Dermis microvascular lymphatic vessel endothelial cell (primary cell): ENCODE measurements at places on chromosomes 3 and 15.
A peak's percentile ranks its signal among the peaks of the same experiment; 100 is the strongest.

GRCh38 chr3:24270204-24270691 lies 224.4 kb downstream of the THRB start:
- DNase-seq: no peak

GRCh38 chr15:96415513-96416217 lies 85.2 kb downstream of the NR2F2 start:
- DNase-seq: no peak

GRCh38 chr15:26712335-26712734 lies 60.5 kb downstream of the GABRB3 start:
- DNase-seq: no peak

DNA sequence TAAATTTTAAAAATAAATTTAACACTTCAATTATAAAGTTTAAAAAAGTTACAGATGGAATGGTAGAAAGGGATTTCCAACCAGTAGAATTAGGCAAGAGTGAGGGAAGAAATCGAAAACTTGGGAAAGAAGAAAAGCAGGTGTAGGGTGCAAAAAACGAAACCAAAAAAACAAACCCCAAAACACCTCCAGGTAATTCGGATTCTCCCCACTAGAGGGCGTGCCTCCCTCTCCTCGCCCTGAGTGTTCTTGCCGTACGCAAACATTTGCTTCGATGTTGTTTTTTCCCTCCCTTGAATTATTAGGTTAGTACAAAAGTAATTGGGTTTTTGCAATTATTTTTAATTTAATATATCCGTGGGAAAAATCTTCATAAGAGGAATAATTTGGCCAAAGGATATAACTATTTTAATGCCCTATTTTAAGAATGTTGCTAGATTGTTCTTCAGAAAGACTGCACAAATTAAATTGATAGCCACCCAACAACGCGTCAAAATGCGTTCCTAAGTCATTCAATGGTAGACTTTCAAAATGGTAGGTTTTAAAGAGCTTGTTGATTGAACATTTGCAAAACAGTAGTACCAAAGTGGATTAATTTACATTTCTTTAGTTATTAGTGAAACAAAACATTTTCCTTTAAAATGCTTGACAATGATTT lies 63.7 kb downstream of the SLC30A4 start:
- peak; percentile 28 for DNase-seq

GRCh38 chr15:40263024-40263754 lies 19.7 kb downstream of the ANKRD63 start:
- DNase-seq: no peak

DNA sequence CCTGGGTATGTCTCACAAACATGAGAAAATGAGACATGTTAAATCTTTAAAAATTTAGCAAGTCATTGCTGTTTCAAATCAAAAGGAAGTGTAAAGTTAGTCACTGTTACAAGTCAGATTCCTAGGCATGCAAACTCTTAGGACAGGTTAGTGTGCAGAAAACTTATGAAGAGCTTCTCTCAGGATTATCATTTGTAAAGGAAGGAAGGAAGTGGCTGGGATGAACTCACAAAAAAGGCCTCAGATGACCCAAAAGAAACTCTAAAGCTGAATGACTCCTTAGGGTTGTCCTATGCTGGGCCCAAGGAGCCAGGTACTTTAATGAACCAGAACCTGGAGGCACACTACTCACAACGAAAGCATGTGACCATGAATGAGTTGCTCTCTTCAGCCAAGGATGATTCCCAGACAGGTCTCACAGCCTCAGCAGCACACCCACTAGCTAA lies 25.0 kb downstream of the MSL2 start:
- DNase-seq: no peak

DNA sequence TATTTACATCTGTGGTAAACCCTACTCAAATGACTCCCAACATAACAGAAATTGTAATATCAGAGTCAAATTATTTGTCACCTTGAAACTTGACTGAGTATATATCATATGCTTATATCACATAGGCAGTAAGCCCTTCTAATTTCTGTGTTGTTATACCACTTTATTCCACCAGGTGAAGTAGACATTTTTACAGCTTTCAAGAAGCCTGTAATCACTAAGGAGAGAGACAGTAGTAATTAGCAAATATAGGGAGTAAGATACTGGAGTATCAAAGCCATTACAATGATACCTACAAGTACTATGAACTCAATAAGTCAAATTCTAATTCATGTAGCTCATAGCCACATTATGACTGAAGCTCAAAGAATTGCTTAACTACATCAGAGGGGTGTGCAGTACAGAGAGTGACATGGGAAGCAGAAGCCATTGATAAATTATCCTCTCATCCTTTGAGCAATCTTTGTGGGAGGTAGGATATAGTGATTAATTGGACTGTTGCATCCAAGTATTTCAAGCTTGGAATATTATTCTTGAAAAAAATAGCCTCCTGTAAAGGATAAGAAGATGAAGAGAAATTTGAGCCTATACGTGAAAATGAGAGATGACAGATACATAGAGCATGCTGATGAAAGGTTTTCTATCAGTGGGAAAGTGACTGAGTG lies 1005.9 kb downstream of the ZPLD1 start:
- no peak for DNase-seq

- DNase-seq: no peak
Measured at GRCh38 chr3:160644491-160644890, 32.5 kb upstream of the ARL14 start.

DNA sequence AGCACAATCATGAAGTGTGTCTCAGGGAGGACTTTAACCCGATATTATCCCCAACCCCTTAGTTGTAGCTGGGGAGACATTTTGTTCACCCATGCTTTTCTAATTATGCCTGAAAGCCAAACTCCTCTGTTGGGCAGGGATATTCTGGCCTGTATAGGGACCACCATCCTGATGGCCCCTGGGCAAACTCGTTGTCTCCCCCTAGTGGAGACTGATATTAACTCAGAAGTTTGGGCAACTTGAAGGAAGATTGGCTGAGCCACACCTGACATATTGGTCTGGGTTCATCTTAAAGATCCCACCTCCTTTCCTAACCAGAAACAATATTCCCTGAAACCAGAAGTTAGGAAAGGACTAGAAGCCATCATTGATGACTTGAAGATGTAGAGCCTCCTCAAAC lies 42.3 kb downstream of the TM4SF18 start:
- peak; percentile 3 for DNase-seq

- DNase-seq: no peak
Measured at GRCh38 chr3:102354818-102355515, 79.8 kb upstream of the ZPLD1 start.

DNA sequence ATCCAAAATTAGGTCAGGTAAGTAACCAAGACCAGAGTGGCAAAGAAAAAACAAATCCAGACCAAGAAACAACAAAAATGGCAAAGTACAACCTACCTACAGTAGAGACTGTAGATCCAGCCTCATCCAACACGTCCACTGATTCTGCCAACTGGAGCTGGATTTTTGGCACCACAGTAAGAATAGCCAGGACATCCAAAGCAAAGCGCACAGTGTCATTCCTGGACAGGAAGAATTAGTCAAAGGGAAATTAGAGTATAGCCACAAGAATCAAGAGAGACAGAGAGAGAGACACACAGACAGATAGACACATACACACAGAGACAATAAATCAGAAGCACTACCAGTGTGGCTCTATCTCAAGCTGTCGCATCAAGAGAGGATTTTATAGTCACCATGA lies 31.1 kb downstream of the RBM15B start:
- peak; percentile 39 for DNase-seq

GRCh38 chr3:14482271-14482721 lies 57.8 kb downstream of the GRIP2 start:
- peak; percentile 76 for DNase-seq

GRCh38 chr3:194773771-194774455 lies 88.2 kb downstream of the FAM43A start:
- DNase-seq: no peak

DNA sequence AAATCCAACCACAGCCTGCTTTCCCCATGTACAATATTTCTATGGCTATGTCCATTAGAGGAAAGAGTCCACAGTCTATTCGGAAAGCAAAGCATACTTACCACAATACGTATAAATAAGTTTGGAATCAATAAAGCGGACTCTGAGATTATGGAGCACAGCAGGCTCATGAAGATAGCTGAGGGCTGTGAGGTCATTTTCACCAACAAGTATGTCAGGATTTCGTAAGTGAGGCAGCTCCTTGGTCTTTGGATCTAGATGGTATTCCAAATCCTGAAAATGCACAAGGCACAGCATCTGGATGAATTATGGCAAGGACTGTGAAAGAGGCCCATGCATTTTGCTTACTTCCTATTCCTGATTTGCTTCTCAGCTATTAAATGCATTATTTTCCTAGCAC lies 100.4 kb downstream of the MYO5A start:
- no peak for DNase-seq

DNA sequence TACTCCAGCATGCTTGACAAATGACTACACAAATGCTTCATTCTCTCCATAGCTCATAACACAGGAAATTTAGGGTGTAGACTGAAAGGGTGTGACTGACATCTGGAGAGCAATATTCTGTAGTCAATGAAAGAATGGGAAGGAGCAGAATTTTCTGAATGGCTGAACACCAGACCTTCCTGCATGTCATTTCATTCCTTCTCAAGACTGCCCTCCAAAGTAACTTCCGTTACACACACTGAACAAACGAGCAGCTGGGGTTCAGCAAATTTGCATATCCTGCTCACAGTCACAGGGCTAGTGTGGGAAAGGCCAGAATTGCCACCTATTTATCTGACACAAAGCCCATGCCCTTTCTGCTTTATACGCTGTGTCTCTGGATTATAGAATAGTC lies 325.0 kb upstream of the CFAP20DC start:
- DNase-seq: no peak

GRCh38 chr3:40557575-40558161 lies 32.9 kb downstream of the ZNF621 start:
- DNase-seq: no peak

DNA sequence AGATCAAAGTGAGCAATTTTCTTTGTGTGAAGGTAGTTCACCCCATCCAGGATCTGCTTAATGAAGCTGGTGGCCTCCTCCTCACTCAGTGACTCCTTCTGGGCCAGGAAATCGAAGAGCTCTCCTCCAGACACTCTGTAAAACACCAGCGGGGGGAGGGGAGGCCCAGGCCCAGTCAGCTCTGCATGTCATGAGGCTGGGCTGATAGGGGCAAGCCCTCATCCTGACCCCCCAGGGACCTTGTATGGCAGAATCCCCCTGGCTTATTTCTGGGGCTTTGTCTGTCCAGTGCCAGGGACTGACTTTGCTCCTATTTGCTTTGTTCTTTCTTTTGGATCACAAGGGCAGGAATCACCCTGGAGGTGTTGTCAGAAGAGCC lies 74.9 kb downstream of the DAPK2 start:
- no peak for DNase-seq

DNA sequence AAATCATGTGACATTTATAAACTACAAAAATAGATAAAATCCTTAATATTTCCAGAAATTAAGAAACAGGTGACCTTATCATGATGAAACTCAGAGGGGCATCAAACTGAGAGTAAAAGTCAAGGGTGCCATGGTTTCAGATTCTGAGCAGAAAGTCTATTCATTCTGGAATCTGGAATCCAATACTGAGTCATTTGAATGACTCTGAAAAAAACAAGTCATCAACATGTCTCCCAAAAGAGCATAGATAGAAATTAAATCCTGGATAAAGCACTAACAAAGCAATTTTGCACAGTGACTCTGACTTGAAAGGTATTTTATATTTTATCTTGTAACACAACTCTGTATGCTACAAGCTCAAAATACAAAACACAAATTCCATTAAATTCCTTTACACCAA lies 23.4 kb downstream of the STAC start:
- no peak for DNase-seq

GRCh38 chr15:70491201-70491621 lies 272.1 kb downstream of the UACA start:
- no peak for DNase-seq

GRCh38 chr3:135806317-135806716 lies 159.2 kb upstream of the PPP2R3A start:
- DNase-seq: no peak

DNA sequence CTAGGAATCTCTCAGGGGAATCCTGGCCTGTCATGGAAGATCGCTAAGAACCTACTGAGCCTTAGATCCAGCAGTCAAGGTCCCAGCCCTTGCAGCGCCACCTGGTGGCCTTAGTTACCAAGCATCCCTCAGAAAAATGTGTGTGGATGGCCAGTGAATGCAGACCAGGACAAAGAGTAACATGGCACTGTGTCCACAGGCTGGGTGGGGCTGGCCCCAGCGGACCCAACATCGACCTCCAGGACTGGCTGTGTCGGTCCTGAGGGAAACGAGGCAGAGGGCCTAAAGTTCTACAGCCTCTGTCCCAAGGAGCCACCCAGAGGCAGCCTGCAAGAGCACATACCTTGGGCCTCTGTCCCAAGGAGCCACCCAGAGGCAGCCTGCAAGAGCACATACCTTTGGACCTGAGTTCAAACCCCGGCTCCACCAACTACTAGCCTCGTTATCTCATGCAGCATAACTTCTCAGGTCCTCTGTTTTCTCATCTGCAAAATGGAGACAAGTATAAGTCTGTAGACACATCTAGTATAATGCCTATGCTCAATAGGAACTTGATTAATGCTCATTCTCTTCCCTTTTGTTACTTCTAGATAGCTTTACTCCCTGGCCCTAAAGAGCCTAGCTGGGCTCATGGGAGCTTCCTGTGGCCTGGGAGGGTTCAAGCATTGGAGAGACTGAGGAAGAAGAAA lies 57.5 kb upstream of the HERC1 start:
- DNase-seq: peak; percentile 85

GRCh38 chr15:95690631-95691340 lies 639.7 kb upstream of the NR2F2 start:
- no peak for DNase-seq

- DNase-seq: no peak
Measured at GRCh38 chr15:100501117-100501516, 27.6 kb downstream of the CERS3 start.

GRCh38 chr15:82146990-82147461 lies 101.2 kb upstream of the MEX3B start:
- peak; percentile 97 for DNase-seq

GRCh38 chr3:58064923-58065638 lies 56.9 kb downstream of the FLNB start:
- DNase-seq: no peak

- no peak for DNase-seq
Measured at GRCh38 chr15:79172032-79172481, 81.5 kb upstream of the RASGRF1 start.

- DNase-seq: no peak
Measured at GRCh38 chr3:130823241-130823884, 70.5 kb upstream of the ATP2C1 start.

GRCh38 chr15:66433726-66434125 lies 47.0 kb downstream of the MAP2K1 start:
- peak; percentile 3 for DNase-seq

- DNase-seq: no peak
Measured at GRCh38 chr15:58473724-58474123, 41.9 kb downstream of the LIPC start.

DNA sequence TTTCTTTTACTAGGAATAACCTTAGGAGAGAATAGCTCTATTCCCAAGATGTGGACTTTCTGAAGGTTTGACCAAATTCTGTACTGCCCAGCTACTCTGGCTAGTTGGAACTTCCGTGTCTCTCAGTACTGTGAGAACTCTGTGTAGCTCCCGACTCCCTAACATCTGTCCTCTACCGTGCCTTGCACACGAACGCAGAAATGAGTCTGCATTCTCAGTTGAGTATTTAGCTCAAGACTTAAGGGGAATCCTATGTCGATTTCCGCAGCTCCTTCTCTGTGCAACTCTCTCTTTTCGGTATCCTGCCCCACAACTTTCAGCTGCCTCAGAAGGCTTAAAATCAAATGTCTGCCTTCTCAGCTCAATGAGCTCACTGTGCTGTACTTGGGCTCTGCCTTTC lies 86.7 kb upstream of the EPHB3 start:
- no peak for DNase-seq

GRCh38 chr3:6912240-6912639 lies 51.3 kb downstream of the GRM7 start:
- DNase-seq: no peak

GRCh38 chr15:74414081-74414580 lies 19.6 kb downstream of the SEMA7A start:
- no peak for DNase-seq
